ENCODE measurements at places on chromosomes 2 and 18. TPM values are rescaled to one million over a fixed set of nuclear protein-coding genes. Genes with fewer than 3 reads are reported as not detected.

- DNase-seq, result peak; percentile 90
Measured at GRCh38 chr2:239267288-239267951, 133.4 kb downstream of the HDAC4 start.

GRCh38 chr2:127429844-127430425 lies 11.7 kb downstream of the PROC start:
- DNase-seq, result peak; percentile 39

DNA sequence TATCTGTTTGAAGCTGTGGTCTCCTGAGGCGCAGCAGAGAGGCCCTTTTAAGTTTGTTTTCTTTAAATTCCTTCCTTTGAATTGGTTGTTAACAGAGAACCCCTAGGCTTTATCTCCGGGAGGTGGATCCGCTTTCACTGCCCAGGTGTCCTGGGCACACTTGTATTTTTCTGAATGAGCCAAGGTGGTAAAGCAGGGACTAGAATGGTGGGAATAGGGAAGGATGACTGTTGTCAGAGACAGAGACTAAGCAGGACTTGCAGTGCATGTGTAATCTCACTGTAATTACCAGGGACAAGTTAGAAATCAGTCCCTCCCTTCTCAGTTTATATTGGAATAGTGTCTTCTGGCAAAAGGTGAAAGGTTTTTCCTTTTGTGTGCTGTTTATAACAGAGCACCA lies 72.8 kb downstream of the PHLPP1 start:
- DNase-seq, result no peak

DNA sequence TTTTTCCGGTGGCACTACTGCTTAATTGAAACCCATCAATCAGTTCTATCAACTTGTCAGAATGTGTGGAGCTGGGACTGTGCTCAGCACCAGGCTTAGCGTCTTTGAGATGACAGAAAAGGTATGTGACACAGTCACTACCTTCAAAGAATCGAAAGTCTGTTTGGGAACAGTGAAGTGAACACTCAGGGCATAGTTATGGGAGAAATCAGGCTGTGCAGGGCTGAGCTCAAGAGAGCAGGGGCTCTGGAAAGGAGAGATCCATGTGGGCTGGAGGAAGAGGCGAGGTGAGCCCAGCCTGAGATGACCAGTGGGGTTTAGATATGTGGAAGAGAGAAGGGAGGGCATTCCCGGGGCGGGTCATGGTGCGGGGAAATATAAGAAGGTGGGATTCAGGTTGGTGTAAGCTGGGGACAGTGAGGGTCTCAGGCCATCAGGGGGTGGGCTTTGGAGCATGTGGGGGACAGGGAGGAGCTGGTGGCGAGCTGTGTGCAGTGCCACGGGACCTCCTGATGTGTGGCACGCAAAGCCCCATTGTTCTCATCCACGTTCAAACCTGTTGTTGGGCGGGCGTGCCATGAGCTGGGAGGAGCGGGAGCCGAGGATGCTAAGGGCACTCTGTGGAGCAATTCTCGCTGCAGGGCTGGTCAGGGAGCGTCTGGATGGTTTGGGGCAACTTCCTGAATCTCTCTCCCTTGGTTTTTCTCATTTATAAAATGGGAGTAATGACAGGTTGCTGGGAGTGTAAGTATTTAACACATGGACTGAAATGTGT lies 72.5 kb downstream of the VAPA start:
- DNase-seq, result no peak

DNA sequence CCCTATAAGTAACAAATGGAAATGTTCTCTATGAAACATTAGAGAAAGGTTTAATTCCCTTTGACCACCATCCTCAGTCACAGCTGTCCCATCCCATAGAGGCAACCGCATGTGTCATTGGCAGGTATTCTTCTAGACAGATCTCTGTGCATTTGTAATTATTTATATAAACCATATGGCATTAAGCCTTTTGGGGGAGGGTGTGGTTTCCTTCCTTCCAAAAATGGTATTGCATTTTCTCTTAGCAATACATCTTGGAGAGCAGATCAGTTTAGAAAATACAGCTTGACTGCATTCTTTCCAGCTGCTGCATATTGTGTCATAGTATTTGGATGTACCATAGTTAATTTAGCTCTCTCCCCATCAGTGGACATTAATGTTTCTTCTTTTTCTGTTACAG lies 57.7 kb downstream of the LCLAT1 start:
- no peak for DNase-seq

GRCh38 chr2:10650761-10651160 lies 39.0 kb downstream of the NOL10 start:
- DNase-seq, result no peak

- DNase-seq, result no peak
Measured at GRCh38 chr18:55570966-55571365, 17.0 kb downstream of the TCF4 start.

DNA sequence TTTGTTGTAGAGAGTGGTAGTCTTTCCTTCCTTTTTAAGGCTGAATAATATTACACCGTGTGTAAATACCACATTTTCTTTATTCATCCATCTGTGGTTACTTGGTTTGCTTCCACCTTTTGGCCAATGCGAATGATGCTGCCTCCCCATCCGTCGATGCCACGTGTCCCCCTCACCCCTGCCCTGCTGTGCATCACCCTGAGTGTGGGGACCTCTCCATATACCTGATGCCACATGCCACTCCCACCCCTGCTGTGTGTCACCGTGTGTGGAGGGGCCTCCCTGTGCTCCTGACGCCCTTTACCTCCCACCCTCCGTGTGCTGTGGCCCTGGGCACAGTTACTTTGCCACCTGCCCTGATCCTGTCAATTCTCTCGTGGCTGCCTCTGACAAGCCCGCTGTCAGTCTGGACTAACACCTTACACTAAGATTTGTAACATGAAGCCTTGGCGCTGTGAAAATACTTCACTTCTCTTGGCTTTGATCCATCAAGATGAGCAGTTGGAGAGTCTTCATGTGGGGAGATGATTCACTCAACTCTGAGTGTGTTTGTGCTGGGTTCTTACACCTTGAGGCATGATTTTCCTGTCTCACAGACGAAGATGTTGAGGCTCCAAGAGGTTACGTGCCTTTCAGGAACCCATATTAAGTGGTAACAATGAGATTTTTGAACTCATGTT lies 234.0 kb downstream of the ZNF407 start:
- DNase-seq, result no peak

- DNase-seq, result no peak
Measured at GRCh38 chr18:26545335-26546123, 2.8 kb downstream of the KCTD1 start.

- DNase-seq, result no peak
Measured at GRCh38 chr2:181742922-181743722, 62.8 kb upstream of the NEUROD1 start.

DNA sequence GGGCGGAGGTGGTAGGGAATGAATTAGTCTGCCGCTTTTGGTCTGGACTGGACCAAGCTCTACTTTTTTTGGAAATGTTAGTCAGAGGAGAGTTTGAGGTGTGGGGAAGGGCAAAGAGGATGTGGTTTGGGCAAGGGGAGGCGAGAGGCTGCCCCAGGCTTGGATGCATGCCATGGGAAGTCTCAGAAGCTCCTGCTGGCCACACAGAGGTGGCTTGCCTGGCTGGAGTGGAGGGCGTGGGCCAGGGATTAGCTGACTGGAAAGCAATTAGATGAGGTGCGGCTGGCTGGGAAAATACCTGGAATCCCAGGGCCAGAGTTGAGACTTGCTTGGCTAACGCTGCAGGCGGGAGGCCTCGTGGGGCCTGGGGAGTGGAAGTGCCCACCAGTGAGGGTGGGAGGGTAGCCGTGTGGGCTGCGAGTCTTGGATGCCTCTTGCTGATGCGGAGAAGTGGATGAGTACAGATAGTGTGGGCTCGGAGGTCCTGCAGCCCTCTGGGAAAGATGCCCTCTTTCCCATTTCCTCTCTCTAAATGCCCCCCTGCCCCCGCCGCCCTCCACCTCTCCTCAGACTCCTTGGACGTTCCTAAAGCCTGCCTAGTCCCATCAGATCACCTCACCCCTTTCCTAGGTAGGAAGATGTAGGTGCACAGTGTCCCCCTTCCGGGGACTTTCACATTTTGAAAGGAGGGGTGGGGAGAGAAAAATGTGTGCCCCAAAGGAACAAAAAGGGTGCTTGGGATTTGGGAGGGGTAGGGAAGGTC lies 117.6 kb downstream of the SMAD7 start:
- DNase-seq, result peak; percentile 92

- DNase-seq, result no peak
Measured at GRCh38 chr2:206915121-206915520, 24.2 kb upstream of the CPO start.

GRCh38 chr2:101473911-101474701 lies 806 bp downstream of the RFX8 start:
- DNase-seq, result peak; percentile 91

DNA sequence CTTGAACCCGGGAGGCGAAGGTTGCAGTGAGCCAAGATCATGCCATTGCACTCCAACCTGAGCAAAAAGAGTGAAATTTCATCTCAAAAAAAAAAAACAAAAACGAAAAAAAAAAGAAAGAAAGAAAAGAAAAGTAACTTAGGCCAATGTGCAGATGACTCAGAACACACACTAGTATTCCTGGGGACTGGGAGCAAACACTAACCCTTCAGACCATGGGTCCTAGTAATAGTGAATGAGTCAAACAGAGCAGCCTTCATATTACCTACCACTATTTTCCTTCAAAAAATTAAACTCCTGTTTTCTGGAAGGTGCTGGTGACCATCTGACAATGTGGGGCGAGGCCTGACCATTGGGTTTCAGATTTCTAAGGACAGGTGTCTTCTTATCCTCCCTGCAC lies 253.4 kb downstream of the PIEZO2 start:
- DNase-seq, result no peak

DNA sequence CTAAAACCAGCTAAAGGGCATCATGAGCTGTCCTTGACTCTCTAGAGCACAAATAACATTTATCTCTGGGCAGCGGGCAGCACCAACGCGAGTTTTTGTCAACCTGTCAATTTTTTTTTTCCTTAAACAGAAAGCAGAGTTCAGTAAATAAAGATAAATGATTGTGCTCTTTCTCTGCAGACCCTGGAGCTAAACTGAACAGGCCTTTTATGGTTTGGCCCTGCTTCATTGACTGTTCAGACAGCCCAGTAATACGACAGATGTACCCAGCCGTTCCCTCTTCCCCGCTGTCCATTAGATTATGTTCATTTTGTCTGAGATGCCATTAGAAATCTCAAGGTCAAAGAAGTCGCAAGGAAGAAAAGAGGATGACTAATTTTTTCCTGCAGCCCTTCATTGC lies 280.5 kb upstream of the PIK3C3 start:
- no peak for DNase-seq

DNA sequence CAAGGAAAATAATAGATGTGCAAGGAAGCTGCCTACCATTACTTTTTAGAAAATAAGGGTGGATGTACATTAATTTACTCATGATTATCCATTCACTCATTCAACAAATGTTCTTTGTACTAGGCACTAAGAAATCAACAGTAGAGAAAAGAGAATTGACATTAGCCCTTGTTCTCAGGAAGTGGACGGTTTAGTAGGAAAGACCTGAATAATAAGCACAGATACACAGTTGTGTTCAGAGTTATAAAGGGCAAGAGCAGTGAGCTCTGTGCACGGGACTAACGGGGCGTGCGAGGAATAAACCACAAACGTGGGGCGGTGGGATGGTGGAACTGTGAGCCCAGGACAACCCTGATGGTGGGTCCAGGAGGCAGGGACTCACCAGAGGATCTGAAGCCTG lies 94.4 kb upstream of the MBOAT2 start:
- no peak for DNase-seq

- no peak for DNase-seq
Measured at GRCh38 chr2:199590321-199591203, 132.8 kb upstream of the SATB2 start.

GRCh38 chr2:156565066-156565710 lies 129.0 kb downstream of the GPD2 start:
- no peak for DNase-seq

- DNase-seq, result peak; percentile 94
Measured at GRCh38 chr2:159797543-159798375, at the start of gene CD302. Gene CD302 (minus strand): TSS chr2:159798208. CDS start chr2:159798198, 10 bp downstream.

DNA sequence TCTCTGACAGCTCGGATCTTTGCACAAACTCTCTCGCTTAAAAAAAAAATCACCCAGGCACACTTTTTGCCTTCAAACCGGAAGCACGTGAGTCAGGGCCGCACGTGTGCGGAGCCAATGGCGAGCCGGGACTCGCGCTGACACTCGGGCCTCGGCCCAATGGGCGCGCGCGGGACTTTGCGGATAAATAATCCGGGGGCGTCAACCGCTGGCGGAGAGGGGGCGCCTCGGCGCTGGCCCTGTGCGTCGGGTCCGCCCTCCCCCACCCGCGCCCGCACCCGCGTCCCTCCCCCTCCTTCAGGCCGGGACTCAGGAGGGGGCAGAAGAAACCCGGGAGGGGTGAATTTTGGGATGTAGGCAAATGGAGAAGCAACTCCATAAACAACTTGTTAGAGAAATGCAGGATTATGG lies 319 bp upstream of the EN1 start:
- DNase-seq, result no peak

- no peak for DNase-seq
Measured at GRCh38 chr2:225937625-225938187, 538.2 kb downstream of the NYAP2 start.

DNA sequence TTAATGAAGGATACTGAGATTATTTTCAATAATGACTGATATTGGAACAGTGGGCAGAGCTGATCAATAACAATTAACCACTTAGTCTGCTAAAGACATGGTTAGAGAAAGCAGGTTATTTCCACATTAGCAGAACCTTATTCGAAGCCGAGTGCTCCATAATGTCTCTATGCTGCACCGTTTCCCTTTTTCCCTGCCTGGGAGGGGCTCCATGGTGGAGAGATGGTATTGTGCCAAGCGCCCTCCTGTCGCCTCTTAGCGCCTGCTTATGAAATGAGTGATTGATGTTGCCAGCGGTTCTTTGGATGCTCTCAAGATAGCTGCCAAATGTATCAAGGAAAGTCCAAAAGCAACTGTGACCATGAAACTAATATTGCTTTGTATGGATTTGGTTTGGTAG lies 34.6 kb upstream of the INSIG2 start:
- no peak for DNase-seq

GRCh38 chr18:79167526-79168190 lies 98.5 kb downstream of the ATP9B start:
- no peak for DNase-seq

DNA sequence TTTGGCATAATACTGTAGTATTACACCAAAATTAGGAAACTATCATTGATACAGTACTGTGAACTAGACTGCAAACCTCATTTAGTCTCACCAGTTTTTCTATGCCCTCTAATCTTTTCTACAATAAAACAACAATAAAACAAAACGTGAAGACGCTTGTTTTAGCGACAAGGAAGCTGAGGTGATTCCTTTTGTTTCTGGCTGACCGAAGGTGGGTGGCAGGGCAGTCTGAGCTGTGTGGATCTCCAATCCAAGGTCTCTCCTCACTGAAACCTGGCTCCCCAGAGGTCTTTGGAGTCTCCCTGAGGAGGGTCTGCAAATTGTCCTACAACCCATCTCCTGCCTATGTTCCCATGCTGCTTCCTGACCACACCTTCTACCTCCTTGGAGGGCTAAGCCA lies 59.3 kb downstream of the ARMC9 start:
- DNase-seq, result peak; percentile 24

The MBP gene
- 45.2 TPM for total RNA-seq

The NTSR2 gene
- not detected for total RNA-seq

The HOXD12 gene
- total RNA-seq, result not detected

The LIMS4 gene
- total RNA-seq, result 4.9 TPM

The CPSF3 gene
- total RNA-seq, result 26.3 TPM

The SLC14A1 gene
- total RNA-seq, result 1.2 TPM

The POTEI gene
- total RNA-seq, result not detected

The TRIB2 gene
- 43.8 TPM for total RNA-seq

The SP140 gene
- total RNA-seq, result 2.6 TPM

The NT5C1B gene
- total RNA-seq, result not detected

Measured in mesenteric fat pad (tissue), 1 donor.